ENCODE measurements at places on chromosomes 2 and 18. TPM values are rescaled to one million over a fixed set of nuclear protein-coding genes. Genes with fewer than 3 reads are reported as not detected.
A peak's percentile ranks its signal among the peaks of the same experiment; 100 is the strongest.

DNA sequence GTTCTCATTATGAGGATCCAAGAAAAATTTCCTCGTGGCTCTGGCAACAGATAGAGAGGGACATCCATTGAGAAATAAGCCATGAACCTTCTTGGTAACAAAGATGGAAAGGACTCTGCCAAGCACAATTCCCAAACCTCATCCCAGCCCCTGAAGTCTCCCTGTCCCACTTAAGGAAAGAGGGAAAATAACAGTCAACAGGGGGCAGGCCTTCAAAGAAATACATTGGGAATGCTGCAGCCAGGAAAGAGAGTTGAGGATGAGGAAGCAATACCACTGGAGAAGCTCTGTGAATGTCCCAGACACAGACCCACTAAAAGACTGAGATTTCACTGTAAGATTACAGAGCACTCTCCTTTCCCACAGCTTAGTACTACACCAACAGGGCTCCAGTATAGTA lies 93.2 kb downstream of the CD226 start:
- no peak overlapping the region for H3K27ac ChIP-seq
- no peak overlapping the region for H3K4me3 ChIP-seq
- H3K36me3 ChIP-seq = no peaks in the 10 kb centered on the region
- H3K27me3 ChIP-seq = no peaks in the 10 kb centered on the region
- DNase-seq = no peak

GRCh38 chr18:39854291-39854690 lies 2100.7 kb upstream of the PIK3C3 start:
- H3K4me3 ChIP-seq = no peak overlapping the region
- no peak for DNase-seq
- H3K27ac ChIP-seq = no peak overlapping the region
- no peaks in the 10 kb centered on the region for H3K4me1 ChIP-seq
- no peaks in the 10 kb centered on the region for H3K36me3 ChIP-seq

DNA sequence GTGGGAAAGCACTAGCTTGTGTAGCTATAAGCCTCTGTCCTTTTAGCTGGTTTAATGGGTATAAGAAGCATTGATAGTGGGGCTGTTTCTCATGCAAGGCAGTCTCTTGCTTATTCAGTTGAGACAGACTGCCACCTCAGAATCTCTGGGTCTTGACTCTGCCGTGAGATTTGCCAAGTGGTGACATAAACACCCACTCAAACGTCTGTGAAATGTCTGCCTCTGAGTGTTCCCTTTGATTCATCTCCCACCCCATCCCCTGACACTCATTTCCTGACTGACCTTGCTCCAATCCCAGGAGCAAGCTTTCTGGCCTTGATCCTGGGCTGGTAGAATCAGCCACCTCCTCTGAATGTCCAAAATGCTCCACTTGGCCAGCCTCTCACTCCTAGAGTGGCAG lies 141.9 kb upstream of the RBMS1 start:
- DNase-seq = no peak
- H3K27ac ChIP-seq = no peak overlapping the region
- no peak overlapping the region for H3K4me3 ChIP-seq
- H3K27me3 ChIP-seq = no peaks in the 10 kb centered on the region
- no peaks in the 10 kb centered on the region for H3K4me1 ChIP-seq

- H3K27ac ChIP-seq = no peak overlapping the region
- no peaks in the 10 kb centered on the region for H3K4me1 ChIP-seq
Measured at GRCh38 chr2:110837446-110838409, 105.4 kb downstream of the ACOXL start.

- H3K4me3 ChIP-seq = no peak overlapping the region
- H3K27me3 ChIP-seq = no peaks in the 10 kb centered on the region
- H3K27ac ChIP-seq = no peak overlapping the region
- no peaks in the 10 kb centered on the region for H3K36me3 ChIP-seq
Measured at GRCh38 chr2:152815634-152816257, 97.3 kb downstream of the ARL6IP6 start.

DNA sequence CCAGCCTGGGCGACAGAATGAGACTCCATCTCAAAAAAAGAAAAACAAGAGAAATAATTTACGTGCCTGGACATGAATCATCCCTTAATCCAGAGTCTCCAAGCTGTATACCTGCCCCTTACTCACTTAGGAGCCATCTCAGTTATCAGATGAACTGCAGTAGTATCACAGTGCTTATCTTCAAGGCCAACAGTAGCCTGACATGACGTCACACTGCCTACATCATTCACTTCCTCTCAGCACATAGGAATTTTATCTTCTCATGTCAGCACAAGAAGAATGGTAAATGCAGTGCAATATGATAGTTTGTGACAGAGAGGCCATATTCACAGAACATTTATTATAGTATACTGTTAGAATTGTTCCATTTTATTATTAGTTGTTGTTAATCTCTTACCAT lies 216.6 kb downstream of the SS18 start:
- H3K27me3 ChIP-seq = no peaks in the 10 kb centered on the region
- H3K27ac ChIP-seq = no peak overlapping the region
- H3K4me3 ChIP-seq = no peak overlapping the region
- H3K36me3 ChIP-seq = no peaks in the 10 kb centered on the region
- no peaks in the 10 kb centered on the region for H3K4me1 ChIP-seq
- DNase-seq = no peak

DNA sequence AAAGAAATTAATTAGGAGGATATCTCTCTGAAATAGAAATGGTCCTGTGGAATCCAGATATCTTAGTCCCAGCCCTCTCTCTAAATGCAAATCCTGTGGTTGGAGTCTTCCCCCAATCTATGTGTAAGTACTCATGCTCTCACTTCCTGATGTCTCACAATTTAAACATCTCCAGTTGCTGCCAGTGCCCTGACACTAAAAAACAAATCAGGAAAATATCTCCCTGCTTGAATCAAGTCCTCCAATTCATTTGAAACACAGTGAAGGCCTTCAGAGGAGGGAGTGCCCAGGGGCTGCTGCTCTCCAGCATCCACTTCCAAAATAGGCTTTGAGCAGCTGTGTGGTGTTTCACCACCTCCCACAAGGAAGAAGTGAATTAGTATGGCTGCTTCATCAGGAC lies 413.8 kb downstream of the RAD51AP2 start:
- no peak overlapping the region for H3K4me3 ChIP-seq
- no peaks in the 10 kb centered on the region for H3K27me3 ChIP-seq
- H3K36me3 ChIP-seq = no peaks in the 10 kb centered on the region

DNA sequence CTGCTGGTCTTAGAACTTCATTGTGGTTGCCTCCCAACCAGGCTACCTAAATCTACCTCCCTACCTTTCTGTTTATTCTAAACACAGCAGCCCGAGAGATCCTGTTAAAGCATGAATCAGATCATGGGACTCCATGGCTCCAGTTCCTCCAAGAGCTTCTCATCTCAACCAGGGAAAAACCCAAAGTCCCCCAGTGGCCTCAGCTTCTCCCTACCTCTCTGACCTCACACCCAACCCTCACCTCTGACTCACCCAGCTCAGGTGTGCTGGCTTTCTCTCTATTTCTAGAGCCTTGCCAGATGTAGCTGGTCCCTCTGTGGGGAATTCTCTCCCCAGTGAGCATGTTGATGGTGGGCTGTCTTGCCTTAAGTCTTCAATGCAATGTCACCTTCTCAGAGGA lies 93.8 kb upstream of the COPS8 start:
- H3K4me1 ChIP-seq = peaks cover under 1% of the 10 kb centered on the region
- no peak for DNase-seq
- no peaks in the 10 kb centered on the region for H3K27me3 ChIP-seq
- H3K4me3 ChIP-seq = no peak overlapping the region
- no peak overlapping the region for H3K27ac ChIP-seq

GRCh38 chr2:220002699-220003098 lies 375.3 kb downstream of the SLC4A3 start:
- no peak overlapping the region for H3K4me3 ChIP-seq
- H3K27ac ChIP-seq = no peak overlapping the region
- DNase-seq = no peak
- H3K4me1 ChIP-seq = peaks cover 18% of the 10 kb centered on the region

DNA sequence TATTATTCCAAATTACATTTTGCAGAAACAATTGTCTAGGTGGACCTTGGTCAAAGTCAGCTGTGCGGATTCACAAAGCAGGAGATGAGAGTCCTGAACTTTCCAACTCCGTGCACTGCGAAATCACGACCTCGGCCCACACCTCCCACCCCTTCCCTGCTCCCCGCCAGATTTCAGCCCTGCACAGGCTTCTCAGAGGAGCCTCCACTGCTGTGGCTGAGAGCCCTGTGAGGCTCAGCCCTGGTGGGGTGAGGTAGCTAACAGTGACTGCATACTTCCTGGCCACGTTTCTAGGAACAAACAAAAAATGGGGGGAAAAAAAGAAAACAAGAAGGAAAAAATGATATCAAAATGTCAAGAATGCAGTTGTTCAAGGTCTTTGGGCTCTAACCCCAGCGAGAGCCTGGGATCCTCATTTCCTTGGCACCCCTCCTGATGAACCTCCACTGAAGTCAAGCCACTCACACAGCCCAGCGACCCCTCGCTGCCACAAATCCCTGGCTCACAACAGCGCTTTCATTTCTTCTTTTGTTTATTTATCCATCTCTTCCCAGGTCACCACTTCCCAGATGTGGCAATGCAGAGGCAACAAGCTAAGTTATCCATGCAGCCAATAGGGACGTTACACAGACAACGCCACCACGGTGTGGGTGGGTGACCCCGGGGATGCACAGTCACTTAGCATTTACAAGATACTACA lies 729.7 kb upstream of the ID2 start:
- H3K27me3 ChIP-seq = no peaks in the 10 kb centered on the region
- no peak for DNase-seq
- H3K4me3 ChIP-seq = no peak overlapping the region
- no peaks in the 10 kb centered on the region for H3K36me3 ChIP-seq
- no peak overlapping the region for H3K27ac ChIP-seq

DNA sequence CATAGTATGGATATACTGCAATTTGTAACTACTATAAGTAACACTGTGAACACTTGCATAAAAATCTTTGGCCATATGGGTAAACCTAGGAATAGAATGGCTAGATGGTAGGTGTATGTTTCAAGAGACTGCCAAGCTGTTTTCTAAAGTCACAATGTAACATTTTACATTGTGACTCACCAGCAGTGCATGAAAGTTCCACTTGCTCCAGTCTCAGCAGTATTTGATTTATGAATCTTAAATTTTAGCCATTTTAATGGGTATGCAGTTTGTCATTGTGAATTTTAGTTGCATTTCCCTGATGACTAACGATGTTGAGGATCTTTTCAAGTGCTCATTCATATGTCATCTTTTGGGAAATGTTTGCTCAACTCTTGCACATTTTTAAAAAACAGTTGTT lies 86.1 kb downstream of the FARSB start:
- peaks cover 17% of the 10 kb centered on the region for H3K4me1 ChIP-seq
- no peak for DNase-seq
- H3K27me3 ChIP-seq = no peaks in the 10 kb centered on the region
- no peak overlapping the region for H3K4me3 ChIP-seq
- no peak overlapping the region for H3K27ac ChIP-seq

DNA sequence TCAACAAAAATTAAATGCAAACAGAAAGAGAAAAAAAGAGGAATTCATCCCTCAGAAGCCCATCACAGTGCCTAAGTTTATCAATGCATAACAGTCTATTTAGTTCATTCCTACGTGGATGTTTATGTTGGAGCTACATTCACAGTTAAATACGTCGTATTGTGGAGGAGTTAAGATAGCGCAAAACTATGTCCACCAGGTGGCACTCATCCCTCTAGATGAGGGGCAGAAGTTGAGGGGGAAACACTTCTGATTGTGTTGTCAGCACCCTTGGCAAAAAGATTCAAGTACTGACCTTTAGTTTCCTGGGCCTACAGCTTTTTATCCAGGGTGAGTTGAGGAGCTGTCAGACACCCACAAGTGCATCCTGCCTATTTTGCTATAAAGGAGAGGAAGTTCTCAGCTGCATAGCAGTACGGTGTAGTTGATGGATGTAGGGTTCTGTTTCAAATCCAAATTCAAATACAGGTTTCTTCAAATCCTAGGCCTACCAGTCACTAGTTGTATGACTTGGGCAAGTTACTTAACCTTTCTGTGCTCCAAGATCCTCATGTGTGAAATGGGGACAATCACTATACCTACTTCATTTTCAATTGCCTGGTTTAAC lies 26.8 kb upstream of the MYO1B start:
- no peaks in the 10 kb centered on the region for H3K36me3 ChIP-seq
- DNase-seq = peak; percentile 85
- peaks cover 31% of the 10 kb centered on the region for H3K4me1 ChIP-seq
- peak overlapping the region; percentile 46 for H3K27ac ChIP-seq
- no peaks in the 10 kb centered on the region for H3K27me3 ChIP-seq

GRCh38 chr2:60881047-60881932 lies at the start of gene REL:
Gene REL (plus strand): TSS chr2:60881574. CDS start chr2:60881841, 267 bp downstream.
- peak; percentile 93 for DNase-seq
- H3K27me3 ChIP-seq = no peaks in the 10 kb centered on the region
- H3K4me1 ChIP-seq = peaks cover 12% of the 10 kb centered on the region
- H3K4me3 ChIP-seq = peak within 1 kb of the TSS; percentile 90

- no peak overlapping the region for H3K27ac ChIP-seq
- no peak for DNase-seq
- H3K36me3 ChIP-seq = no peaks in the 10 kb centered on the region
- H3K4me3 ChIP-seq = no peak overlapping the region
Measured at GRCh38 chr2:205678541-205679142, 3.7 kb upstream of the NRP2 start.

DNA sequence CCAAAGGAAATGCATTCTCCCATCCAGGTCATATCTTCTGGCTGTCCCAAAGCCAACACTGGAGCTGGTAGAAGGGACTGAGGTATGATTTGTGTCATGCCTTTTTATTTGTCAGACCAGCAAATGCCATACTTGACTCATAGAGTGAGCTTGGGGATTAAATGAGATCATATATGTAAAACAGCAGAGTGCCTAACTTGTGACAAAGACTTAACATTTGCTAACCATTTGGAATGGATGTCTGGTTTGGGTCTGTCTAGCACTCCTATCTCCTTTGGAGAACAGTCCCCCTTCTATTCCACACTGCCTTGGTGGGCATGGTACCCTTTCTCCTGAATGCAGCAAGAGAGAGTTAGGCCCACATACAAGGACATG lies 128.5 kb upstream of the LGALSL start:
- no peak for DNase-seq
- H3K36me3 ChIP-seq = no peaks in the 10 kb centered on the region
- H3K27ac ChIP-seq = no peak overlapping the region

DNA sequence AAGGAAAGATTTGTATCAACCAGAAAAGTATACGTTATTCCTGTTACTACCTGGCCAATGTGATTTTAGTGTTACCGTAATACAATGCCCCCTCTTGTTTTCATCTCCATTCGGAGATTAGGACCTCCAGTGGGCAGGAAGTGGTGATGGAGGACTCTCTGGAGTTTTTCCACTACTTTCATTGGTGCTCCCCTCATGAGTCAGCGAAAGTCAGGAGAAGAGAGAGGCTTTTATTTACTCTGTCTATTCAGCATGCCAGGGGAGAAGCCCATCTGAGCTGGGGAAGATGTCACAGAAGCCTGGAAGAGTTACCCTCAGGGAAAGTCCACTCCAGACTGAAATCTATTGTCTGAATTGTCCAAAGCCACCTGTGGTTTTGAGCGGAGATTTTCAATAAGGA lies 88.2 kb upstream of the THUMPD2 start:
- H3K4me3 ChIP-seq = no peak overlapping the region
- H3K27me3 ChIP-seq = no peaks in the 10 kb centered on the region
- peaks cover 12% of the 10 kb centered on the region for H3K4me1 ChIP-seq
- no peak for DNase-seq

- no peak overlapping the region for H3K27ac ChIP-seq
- no peaks in the 10 kb centered on the region for H3K36me3 ChIP-seq
- H3K4me3 ChIP-seq = no peak overlapping the region
- DNase-seq = no peak
- no peaks in the 10 kb centered on the region for H3K4me1 ChIP-seq
Measured at GRCh38 chr2:60212181-60212945, 341.1 kb downstream of the BCL11A start.

SMAD4 gene
- total RNA-seq = 138 TPM

SERPINB13 gene
- total RNA-seq = not detected

BMP10 gene
- not detected for total RNA-seq

HOXD4 gene
- total RNA-seq = 5.9 TPM

RBM43 gene
- 3.7 TPM for total RNA-seq
